NCI-H510A treated with DMSO at 0.1 percent for 48 hours (cell line): ENCODE measurements at places on chromosomes 13 and 19.

DNA sequence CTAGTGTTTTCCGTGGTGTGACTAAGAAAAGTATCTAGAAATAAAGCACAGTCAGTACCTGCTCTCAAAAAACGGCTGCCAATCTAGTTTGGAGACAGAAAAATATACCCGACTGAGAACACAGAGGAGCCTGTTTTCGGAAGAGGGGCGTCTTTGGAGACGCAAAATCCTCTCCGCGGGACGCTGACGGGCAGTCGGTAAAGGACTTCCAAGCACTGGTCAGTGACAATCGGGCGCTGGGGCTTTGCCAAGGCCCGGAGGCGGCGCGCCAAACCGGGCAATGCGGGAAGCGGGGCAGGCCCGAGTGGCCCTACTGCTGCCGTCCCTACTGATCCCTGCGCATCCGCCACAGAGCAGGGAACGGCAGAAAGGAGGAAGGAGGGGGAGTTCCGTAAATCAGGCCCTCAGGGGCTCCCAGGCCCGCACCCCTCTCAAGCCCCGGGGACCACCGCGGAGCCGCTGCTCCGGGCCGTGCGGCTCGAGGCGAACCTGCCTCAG lies 588 bp upstream of the DPY19L3 start:
- DNase-seq = peak; percentile 25

DNA sequence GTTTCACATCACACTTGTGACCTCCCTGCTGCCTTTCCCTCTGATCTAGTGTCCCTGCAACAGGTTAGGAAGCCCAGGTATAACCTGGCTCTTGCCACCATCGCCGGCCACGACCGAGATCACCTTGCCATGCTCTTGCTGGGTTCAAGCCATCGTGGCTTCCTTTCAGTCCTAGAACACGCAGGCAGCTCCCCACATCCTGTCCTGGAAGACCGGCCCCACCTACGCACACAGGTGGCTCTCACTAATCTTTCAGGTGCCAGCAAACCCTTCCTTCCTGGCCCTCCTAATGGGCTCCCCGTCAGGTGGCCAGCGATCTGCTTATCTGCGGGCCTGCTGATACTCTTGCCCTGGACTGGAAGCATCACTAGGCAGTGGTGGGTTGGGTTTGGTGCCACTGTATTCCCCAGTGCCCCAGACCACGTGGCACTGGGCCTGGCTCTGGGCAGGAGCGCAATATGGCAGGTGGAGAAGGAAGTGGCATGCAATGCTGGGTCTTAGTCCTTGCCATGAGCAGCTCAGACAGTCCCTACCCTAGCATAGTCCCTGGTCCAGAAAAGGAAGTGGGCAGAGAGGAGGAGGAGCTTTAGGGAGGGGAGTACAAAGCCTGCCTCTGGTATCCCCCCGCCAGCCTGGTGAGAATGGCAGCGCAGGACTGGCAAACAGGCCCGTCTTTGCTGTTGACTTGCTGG lies 11.8 kb downstream of the PPP1R37 start:
- no peak for DNase-seq

DNA sequence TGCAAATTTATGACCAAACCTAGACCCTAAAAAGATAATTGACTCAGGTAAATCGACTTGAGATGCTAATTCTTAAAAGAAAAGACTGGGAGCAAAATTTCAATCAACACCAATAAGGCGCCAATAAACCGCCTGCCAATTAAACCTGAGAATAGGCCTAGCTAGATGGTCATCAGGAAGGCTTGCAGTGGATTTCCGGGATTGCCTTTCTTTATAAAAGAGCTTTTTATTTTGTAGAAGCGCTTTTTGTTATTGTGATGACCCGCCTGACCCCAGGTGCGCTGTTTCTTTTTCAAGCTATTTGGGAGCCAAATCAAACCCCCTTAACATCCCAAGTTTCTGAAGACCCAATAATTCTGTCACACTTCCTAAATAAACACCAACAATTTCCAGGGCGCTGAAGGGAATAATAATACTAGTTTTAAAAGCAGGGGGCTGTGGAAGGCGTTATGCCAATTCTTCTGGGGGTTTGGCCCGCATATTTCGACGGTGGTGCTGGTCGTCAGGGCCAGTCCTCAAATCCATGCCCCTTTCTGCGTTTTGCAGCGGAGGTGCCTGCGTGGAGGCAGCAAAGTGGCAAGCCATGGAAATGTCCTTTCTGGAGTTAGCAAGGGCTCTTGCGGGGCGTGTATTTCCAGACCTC lies 2.9 kb upstream of the ZIC5 start:
- no peak for DNase-seq

- DNase-seq = peak; percentile 79
Measured at GRCh38 chr13:97855570-97856303, 97.7 kb upstream of the IPO5 start.

DNA sequence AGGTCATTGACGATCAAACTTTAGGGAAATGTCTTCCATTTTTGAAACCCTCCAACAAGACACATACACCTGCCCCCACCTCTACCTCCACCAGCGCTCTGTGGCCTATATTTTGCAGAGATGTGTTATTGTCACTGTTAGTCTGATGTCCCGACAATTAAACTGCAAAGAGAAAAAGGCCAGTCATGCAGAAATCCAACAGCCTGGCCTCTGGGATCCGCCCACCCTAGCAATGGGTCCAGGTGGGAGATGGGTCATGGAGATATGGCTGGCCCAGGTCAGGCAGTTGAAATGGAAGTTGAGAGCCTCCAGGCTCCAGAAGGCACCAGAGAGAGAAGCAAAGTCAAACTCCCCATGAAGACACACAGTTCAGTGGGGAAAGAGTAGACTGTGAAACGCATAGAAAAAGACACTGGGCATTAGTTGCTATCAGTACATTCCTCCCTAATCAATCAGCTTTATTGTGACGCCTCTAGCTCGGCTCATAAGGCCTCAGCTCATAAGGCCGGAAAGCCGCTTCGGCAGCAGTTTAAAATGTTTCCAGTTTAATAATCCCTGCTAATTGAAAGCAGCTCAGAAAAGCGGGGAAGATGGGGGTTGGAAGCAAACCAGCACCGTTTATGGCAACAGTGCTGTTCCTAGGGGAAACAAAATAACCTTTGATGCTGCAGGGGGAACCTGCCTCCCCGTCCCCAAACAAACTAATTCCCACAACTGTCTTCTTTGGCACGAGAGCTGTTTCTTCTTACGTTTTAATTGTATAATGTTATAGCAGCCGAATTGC lies 239.7 kb upstream of the ZNF507 start:
- no peak for DNase-seq

DNA sequence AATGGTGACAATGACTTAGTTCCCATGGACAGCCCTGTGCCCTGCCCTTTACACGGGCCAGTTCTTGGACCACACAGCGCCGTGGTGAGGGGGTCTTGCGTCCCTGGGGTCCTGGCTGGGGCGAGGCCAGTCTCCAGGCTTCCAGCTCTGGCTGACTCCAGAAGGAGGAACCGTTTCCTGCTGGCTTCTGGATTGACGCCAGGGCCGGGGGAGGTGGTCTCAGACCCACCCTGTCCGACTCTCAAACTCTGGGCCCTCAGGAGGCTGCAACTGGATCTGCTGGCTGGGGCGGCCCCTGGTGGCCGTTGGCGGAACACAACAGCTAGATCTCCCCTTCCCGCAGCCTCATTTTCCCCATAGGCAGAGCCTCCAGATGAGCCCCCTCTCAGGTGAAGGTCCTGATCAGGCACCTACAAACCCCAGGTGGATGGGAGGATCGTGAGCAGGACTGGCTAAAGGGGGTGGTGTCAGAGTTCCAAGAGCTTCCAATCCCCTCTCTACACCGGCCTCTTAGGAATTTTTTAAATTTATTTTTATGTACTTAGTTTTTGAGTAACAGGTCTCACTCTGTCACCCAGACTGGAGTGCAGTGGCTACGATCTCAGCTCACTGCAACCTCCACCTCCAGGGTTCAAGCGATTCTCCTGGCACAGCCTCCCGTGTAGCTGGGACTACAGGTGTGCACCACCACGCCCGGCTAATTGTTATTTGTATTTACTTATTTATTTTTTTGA lies 8.0 kb downstream of the CCDC194 start:
- DNase-seq = peak; percentile 19

GRCh38 chr19:57566396-57567265 lies 7.0 kb upstream of the ZNF550 start:
- DNase-seq = no peak

DNA sequence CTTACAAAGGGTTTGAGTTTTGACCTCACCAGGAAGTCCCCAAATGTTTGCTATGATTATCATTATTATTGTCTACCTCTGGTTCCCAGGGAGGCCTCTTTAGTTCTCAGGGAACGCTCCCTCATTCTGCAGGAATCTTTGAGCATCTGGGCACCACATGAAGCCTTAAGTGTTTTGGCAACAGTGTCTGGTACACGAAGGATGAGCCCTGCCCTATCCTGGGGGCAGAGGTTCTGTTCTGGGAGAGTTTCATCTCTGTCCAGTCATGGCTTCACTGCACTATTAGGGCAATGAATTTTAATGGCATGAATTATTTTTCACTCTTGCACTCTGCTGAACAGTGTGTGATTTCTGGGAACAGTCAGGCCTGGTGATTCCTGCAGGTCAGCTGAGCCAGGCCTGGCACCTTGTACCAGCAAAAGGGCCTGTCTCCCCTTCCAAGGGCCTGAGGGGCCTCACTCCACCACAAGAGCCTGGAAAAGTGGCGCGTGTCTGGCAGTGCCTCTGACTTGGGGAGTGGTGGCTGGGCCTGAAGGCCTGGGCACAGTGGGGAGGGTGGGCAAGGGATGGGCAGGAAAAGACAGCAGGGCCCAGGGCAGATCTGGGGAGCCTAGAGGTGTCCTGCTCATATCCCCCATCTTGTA lies 4.6 kb downstream of the FAM187B start:
- no peak for DNase-seq

DNA sequence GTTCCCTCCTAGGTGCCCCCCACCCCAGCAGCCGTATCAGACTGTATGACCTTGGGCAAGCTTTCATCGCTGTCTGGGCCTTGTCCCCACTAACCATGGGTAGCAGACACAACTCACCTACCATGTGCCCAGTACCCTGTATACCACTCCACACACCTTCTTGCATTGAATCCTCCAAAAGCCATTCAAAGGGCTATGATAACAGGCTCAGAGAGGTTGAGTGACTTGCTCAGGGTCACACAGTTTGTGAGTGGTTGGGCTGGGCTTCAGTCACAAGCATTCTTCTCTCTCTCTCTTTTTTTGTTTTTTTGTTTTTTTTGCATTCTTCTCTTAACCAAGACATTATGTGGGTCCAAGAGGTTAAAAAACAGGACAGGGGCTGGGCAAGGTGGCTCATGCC lies 2.6 kb downstream of the RASAL3 start:
- DNase-seq = no peak

GRCh38 chr19:3075605-3076431 lies 13.5 kb upstream of the TLE5 start:
- DNase-seq = peak; percentile 42

DNA sequence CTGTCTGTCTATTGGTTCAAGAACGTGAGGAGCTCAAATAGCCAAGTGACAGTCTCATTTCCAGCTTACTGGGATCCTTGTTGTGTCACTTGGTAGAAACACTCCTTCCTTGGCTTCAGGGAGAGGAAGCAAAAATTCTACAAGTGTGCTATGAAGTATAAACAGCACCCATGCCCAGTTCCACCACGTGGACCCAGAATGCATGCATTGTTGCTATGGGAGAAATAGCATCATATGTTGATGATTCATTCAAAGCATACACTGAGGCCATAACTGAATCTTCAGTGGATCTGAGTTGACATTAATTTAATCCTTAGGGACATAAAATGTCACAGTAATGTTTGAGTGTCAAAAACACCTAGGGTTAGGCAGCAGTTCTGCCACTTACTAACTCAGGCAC lies 199.0 kb upstream of the RXFP2 start:
- DNase-seq = no peak

DNA sequence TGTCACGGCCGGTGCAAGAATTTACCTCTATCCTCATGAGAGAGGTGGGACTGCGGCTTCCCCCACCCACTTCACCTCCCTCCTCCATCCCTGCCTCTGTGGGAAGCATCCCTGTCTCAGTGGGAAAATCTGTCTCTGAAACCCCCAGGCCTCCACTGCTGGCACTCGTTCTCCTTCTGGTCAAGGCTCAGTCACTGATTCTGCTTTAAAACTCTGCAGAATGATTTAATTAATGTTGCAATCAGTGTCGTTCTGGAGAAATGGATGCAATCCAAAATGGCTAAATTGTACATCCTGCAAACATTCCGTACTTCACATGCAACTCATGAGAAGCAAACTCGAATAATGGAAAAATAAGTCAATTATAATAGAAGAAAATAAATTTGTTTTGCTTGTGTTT lies 5.6 kb downstream of the RASL11A start:
- no peak for DNase-seq

DNA sequence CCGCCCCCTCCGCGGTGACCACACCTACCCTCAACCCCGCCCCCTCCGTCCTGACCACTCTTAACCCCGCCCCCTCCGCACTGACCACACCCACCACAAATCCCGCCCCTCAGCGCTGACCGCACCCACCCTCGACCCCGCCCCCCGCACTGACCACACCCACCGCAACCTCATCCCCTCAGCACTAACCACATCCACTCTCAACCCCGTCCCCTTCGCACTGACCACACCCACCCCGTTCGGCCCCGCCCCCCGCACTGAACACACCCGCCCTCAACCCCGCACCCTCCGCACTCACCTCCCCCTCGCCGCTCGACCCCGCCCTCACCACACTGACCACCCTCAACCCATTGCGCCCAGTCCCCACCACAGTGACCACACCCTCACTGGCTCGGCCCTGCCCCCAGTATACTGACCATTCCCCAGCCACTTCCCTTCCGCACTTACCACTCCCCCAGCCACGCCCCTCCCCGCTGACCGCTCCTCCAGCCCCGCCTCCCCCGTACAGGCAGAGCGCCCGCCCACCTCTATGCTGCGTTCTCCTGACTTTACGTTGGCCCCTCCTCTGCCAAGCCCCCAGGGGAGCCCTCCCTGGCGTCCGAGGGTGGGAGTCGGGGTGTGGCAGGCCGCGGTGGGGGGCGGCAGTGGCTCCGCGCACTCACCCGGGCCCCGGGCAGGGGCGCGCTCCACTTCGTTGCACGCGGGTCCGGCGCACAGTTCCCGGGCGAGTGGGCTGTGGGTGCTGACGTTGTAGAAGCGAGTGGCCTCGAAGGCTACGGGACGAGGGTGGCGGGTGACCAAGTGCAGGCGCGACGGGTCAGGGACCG lies 8.4 kb downstream of the F2RL3 start:
- no peak for DNase-seq

- no peak for DNase-seq
Measured at GRCh38 chr13:101623470-101624209, 171.2 kb downstream of the ITGBL1 start.

GRCh38 chr19:47107202-47107952 lies 6.2 kb downstream of the ZC3H4 start:
- no peak for DNase-seq
